ENCODE measurements at places on chromosomes 1 and 21. TPM values are rescaled to one million over a fixed set of nuclear protein-coding genes. Genes with fewer than 3 reads are reported as not detected.

DNA sequence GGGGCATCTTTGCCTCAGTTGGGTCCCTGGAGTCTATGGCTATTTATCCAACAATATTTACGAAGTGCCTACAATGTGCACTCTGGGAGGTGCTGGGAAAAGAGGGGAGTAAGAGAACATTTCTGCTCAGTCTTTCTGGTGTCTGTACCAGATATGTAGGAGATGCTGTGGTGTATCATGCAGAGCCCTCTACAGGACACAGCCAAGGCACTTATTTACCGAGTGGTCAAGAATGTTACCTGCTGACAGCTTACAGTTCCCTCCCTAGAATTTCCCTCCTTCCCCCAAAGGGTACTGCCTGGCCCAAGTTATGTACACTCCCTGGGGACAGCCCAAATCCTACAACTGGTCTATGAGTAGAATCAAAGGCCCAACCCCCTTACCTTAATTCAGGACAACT lies 177.7 kb downstream of the C1orf94 start:
- no peak for DNase-seq

GRCh38 chr1:184881941-184882913 lies 92.1 kb downstream of the NIBAN1 start:
- no peak for DNase-seq

GRCh38 chr21:15625363-15625762 lies 104.4 kb upstream of the USP25 start:
- DNase-seq: no peak

- no peak for DNase-seq
These were observed 54.9 kb upstream of the S1PR1 start for GRCh38 chr1:101181930-101182329.

DNA sequence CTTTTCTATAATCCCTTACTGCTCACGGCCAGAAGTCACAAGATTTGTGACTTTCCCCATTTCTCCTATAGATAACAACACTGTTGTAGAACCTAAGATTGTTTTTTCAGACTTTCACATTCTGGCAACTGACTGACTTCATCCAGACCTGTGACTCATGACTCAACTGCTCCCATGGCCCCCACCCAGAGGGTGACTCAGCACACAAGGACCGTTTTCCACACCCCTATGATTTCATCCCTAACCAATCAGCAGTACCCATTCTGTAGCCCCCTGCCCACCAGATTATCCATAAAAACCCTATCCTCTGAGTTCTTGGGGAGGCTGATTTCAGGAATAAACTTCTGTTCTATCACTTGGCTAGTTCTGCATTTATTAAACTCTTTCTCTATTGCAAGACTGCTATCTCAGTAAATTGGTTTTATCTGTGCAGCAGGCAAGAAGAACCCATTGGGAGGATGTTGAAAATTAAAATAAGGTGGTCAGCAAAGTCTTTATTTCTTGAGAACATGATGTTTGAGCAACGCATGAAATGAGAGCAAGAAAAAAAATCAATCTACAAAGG lies 79.7 kb downstream of the NGF start:
- DNase-seq: peak; percentile 60

GRCh38 chr21:40011371-40011770 lies 144.1 kb downstream of the PCP4 start:
- no peak for DNase-seq

- no peak for DNase-seq
These were observed 22.1 kb upstream of the TNN start for GRCh38 chr1:175045519-175045918.

DNA sequence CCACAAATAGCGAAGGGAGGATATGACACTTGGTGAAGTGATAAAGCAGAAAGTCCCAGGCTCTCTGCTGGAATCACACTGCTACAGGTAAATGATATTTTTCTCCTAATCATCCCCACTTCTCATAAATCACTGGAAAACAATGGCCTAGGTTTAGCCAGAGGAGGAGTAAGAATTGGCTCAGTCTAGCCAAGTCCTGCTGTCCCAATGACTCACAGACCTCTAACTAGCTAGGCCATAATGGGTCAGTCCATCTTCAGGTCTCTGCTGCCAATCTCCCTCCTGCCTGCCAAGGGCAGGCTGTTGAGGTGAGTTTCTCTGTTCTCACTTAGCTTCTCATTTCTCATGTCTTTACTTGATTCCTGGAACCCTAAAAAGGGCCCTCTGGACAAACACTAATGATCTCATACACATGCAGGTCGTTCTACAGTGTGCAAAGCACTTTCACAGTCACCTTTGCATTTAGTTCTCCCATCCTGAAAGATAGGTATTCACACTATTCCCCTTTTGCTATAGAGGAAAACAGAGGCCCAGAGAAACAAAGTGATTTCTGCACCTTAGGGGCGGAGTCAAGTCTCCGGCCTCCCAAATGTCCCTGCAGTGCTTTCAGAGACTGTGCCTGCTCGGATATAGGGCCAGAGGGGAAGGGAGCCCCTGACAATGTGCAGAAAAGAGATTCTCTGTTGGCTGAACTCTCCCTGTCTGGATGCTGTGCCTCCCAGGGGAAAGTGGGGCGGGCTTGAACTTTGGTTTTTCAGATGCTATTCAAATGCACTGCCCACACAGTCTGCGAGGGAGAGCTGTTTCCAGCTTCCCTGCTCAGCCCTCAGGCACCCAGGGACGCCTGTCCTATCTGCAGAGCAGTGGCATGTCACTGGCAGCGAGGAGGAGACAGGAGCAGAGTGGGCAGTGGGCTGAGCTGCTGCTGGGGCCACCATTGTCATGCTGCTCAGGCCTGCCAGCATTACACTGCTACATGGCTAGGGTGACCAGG lies 3.9 kb upstream of the CDK18 start:
- peak; percentile 92 for DNase-seq

DNA sequence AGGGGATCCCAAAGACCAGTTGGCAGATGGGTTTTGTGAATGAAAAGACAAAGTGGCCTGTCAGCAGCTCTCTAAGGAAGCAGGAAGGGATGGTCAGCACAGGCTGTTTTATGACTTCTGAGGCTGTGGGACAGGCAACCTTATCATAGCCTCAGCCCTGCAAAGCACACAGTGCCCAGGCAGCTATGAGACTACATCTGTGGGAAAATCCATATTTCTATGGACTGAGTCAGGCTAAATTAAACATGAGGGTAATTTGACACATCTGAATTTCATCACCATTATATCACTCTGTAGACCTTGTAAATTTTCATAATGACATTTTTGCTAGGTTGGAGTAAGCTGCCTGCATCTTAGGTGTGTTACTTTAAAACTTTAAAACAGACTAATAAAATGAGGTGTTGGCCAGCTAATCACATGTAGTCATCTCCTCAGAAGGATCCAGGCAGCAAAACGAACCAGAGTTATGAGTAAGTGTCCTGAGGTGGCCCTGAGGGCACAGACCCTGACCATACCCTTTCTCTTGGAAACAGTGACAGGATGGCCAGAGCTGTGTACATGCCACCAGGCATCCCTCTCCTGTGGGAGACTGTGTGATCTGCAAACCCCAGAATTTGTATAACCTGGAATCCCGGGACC lies 14.6 kb downstream of the NGF start:
- DNase-seq: peak; percentile 40

- DNase-seq: no peak
These were observed 120.2 kb downstream of the ZC3H11B start for GRCh38 chr1:219492717-219493116.

GRCh38 chr1:244106837-244107493 lies 55.9 kb downstream of the ZBTB18 start:
- DNase-seq: no peak

DNA sequence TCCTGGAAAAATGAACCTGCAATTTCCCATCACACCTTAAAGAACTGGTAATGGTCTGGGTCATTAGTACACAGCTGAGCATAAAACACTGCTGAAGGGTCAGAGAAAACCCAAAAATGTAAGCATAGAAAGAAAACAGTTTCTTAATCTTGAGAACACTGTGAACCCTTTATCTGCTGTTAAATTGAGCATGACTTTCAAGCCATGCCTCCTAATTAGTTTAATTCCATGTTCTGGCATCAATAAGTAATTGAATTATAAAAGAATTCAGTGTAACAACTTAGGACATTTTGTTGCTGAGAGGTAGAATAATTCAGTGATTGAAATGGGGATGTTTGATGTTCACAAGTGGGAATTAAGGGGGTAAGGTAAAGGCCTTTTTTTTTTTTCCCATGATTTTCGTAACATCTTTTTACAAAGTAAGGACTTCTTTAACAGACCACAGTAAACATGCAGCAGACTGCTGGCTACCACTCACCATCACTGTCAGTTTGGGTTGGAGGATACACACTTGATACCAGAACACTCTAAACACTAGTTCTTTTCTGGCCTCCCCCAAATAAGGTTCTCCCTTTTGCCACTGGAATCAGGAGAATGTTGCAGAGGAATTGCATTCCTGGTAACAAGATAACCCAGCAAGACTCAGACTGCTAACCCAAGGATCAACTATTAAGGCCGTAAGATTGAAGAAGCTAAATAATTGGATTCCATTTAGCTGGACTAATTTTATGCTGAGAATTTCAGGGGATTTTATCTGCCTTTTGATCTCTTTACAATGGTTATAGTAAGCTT lies 3.0 kb downstream of the RWDD3 start:
- no peak for DNase-seq

GRCh38 chr1:115712911-115713609 lies 55.5 kb downstream of the CASQ2 start:
- no peak for DNase-seq

DNA sequence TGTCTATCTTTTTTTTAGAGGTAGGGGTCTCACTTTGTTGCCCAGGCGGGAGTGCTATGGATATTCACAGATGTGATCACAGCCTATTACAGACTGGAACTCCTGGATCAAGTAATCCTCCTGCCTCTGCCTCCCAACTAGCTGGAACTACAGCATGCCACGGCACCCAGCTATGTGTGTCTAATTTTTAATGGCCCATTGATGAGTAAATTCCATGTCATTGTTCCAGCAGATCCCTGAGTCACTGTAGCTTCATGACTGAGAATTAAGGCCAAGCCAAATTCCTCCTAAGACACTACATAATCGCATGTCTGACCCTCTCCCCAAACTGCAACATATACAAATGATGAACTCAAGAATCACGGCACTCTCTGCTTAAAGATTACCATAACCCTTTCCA lies 84.2 kb upstream of the RGS2 start:
- DNase-seq: peak; percentile 22

DNA sequence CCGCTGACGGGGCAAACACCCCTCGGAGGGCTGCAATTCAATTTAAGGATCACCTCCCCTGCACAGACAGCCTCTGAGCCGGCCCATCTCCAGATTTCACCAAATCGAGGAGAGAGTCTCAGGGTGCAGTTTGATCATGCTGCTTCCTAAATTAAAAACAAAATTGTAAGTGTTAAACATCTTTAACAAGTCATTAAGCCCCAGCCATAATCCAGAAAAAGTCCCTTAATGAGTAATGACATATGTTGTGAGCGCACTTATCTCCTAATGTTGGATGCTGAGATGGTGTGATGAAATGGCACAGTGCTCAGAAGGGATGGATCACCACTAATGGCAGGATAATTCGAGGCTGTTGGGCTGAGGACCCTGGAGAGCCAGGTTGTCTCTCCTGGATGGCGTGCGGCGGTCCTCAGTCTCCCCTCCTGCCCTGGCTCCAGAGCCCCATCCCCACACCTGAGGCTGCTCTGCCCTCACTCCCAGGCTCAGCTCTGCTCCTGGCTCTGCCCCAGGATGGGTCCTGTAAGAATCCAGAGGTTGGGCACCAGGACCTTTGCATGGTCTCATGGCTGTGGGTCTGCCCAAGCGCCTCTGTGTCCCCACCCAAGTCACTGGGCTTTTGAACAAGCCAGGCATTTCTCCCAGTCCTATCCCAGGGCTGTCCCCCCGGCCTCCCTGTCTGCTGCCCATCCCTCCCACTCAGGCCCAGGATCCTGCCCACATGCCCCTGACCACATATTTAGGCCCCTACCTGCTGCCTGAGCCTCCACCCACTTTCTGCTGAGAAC lies 224.4 kb upstream of the POU3F1 start:
- no peak for DNase-seq

DNA sequence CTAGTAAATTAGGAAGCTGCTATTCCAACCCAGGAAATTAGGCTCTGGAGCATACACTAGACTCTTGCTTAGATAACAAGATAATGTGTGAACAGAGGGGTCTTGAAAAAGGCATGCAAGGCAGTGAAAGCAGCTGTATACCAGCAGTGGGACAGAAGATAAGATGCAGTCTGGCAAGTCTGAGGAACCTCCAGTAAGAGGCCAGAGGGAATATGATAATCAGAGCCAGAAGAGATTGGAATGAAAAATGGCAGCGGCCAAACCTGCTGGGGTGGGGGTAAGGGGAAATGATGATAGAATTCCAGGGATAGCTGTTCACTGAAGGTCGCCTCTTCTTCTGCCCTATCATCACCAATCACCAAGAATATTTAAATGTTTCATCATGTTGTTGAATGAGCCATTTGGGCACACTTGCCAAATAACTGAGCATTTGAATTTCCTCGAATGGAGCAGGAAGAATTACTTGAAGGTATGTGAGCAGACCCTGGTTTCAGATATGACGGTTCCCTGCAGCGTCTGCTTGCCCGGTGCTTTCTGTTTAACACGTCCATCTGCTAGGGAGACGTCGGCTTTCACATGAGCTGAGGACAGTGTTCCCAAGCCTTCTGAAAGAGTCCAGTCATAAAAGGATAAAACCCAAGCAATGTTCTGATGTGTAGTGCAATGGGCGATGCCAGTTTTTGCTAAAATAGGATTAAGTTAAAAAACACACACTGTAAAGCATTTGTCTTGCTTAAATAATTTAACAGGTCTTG lies 173.3 kb downstream of the RWDD3 start:
- no peak for DNase-seq

DNA sequence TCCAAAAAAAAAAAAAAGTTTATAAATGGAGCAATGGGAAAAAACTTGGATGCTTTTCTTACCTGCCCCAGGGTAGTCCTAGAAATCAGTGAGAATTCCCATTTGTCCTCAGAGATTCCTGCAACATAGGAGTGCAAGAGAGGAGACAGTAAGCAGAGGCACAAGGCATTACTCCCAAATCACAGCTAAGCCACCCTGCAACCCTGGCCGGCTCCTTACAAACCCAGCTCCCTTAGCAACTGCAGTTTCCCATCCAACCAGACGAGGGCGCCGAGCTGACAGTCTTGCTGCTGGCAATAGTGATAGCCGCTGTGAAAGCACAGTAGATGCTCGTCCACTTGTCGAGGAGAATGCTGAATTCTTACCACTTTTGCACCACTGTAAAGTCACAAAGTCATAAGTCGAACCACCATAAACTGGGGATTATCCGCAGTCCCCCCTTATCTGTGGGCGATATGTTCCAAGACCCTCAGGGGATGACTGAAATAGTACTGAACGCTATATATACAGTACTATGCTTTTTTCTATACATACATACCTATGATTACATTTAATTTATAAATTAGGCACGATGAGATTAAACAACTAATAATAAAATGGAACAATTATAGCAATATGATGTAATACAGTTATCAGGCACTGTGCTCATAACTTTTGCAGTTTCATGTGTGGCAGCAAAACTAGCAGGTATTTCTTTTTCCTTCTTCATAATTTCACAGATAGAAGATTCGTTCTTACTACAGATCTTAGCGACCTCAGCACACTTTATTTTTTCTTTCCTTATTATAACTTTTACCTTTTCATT lies 6.0 kb upstream of the PITHD1 start:
- peak; percentile 58 for DNase-seq

Gene FCRL6
- not detected for total RNA-seq

Gene FCGR3B
- not detected for total RNA-seq

Gene DNALI1
- not detected for total RNA-seq

Gene SMIM34
- not detected for total RNA-seq

Gene IL19
- not detected for total RNA-seq

Gene TAS1R1
- total RNA-seq: not detected

Gene CD53
- total RNA-seq: not detected

Gene ANXA9
- 20.6 TPM for total RNA-seq

Gene CFAP57
- total RNA-seq: 0.98 TPM
